Erythroblast (primary cell): ENCODE measurements at places on chromosomes 2 and 18.

- no peak for DNase-seq
Measured at GRCh38 chr2:150495993-150496627, 8.6 kb upstream of the RND3 start.

DNA sequence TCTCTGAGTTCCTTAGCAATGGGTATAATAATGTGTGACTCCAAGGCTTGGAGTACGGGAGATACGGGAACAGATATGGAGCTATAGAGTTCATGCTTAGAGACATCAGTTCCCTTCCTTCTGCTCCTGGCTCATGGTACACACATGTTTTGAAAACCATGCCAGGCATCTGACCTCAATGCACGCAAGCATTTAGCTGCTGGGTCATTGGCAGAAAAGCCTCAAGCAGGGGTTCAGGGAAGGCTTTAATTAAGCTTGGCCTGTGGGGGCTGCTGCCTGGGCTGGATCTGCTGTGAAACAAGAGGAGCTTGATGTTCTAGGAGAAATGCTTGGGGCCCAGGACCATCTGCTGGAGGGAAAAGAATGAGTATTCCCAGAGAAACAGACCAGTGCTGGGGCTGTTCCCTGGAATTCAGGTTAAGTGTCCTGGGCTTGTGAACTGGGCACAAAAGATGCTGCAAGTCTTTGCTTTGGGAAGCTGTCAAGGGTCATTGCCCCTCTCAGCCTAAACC, 3.2 kb downstream of the ALLC start:
- DNase-seq: no peak

DNA sequence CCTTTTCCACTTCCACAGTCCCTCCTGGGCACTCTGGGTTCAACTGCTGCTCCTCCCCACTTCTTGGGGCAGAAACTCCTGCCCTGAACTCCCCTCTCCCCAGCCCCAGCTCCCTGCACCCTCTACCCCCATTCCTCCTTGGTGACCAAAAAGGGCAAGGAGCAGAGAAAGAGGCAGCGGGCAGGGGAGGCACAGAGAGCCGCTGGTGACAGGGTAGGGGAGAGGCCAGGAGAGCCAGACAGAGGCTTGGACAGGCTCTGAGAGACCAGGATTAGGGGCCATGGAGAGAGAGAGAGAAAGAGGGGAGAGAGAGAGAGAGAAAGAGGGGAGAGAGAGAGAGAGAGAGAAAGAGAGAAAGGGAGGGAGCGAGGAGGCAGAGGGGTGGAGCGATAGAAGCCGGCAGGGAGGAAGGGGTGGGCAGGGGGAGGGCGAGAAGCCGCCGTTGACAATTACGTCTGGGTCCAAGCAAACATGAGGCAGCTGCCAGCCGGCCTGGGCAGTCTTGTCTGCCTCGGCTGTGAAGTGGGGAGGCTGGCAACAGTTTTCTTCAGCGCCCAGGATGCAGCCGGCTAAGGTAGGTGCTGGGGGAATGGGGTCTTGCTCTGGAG, at the start of gene KCNIP3:
Gene KCNIP3, plus strand, starts transcription at position 468 of the 608 bp plus-strand sequence. Its CDS starts 92 bp downstream, at position 560.
- no peak for DNase-seq

DNA sequence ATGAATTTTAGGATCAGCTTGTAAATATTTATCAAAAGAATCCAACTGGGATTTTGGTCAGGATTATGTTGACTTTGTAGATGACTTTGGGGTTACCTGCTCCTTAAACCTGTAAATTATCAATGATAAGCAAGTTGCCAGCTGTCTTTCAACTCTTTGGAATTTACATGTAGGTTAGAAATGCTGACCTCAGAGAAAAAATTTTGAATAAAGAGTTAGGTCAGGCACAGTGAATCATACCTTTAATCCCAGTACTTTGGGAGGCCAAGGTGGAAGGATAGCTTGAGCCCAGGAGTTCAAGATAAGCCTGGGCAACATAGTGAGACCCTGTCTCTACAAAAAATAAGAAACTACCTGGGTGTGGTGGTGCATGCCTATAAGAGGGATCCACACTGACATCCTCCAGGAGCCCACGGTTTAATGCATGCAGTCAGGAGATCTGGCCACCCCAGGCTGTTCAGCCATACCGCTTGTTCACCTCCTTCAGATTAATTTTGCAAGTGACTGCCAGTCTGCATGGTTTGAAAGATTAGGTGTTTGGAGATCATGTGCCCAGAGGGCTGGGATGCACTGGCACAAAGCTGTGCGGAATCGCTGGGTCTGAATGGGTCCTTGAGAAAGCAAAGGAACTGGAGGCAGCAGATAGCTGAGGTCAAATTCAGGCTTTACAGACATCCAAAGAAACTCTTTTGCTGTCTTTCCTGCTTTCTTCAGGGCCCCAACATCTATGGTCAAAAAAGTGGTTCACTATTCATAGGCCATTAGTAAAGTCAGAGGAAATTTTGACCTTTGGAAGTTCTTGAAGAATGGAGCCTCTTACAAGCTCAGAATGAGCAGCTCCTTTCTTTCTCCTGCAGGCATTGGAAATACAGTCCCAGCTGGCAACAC, 83.4 kb upstream of the TXNDC2 start:
- DNase-seq: peak; percentile 73

DNA sequence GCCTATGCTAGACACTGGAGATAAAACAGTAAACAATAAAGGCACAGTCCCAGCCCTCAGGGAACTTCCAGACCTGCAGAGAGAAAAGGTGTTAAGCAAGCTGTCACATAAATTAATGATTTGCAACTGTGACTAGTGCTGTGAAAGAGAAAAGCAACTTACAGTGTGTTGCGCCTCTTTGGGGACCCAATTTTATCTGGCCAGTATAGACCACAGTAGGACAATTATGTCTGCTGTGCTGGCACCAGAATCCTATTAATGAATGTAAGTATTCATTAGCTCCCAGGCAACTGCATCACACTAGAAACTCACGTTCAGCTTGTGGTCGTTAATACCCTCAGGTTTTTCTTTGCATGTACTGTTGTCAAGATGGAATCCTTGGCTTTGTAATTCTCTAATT, 55.3 kb upstream of the CHST9 start:
- DNase-seq: no peak

GRCh38 chr2:208595386-208596275, 189.0 kb downstream of the PTH2R start:
- DNase-seq: peak; percentile 28

DNA sequence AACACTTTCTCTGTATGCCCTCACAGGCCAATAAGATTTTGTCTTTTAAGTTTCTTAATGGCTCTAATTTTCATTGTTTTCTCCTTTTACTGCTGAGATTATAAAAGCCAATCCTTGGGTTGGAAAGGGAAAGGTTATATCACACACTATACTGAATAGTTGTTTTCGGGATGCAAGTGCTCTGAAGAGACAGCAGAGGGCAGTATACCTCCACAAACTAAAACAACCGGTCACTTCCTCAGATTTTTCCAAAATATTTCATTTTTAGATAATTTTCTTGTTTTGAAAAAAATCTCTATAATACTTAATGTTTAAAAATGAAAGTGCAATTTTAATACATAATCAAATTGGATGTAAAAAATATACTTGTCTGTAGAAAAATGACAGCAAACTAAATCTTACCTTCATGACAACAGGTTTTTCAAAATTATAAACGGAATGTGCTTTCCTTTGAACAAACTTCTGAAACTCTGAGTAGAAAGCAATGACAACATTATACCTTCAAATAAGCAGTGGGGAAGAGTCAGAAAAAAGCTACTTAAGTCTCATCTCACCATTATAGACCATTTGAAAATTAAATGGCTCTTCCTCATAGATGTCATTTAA, 82.7 kb downstream of the ORC4 start:
- DNase-seq: peak; percentile 34

DNA sequence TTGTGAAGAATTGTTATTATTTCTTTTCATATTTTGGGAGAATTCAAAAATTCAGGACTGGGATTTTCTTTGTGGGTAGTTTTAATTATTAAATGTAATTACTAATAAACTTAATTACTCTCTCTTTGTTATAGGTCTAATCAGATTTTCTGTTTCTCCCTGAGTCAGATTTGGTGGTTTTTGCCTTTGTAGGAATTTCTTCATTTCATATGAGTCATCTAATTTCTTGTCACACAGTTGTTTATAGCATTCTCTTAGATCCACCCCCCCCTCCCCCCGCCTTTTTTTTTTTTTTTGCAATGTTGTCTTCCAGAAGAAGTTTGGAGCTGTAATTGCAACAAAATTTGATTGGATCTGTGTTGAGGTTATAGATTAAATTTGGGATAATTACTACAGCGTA, 26.0 kb upstream of the GALR1 start:
- DNase-seq: no peak

- DNase-seq: no peak
Measured at GRCh38 chr2:238407566-238407965, 19.2 kb upstream of the ASB1 start.

GRCh38 chr2:232886632-232887031, 16.6 kb downstream of the SNORC start:
- DNase-seq: no peak

DNA sequence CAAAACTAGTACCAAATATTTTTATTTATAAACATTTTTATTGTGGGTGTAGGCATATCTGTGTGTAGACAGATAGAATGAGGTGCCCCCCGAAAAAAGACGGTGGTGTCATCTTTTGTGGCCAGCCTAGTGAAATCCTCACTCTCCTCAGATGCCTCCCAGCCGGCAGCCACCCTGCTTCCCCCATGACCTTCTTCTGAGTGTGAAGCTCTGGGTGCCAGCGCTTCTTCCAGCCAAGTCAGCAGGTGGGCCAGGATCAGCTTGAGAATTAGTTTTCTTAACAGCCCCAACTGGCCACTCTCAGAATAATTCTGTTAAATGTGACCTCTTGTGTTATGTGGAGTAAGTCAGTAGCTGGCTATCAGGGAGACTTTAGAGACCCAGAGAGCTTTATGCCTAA, 229.6 kb upstream of the FOSL2 start:
- no peak for DNase-seq

DNA sequence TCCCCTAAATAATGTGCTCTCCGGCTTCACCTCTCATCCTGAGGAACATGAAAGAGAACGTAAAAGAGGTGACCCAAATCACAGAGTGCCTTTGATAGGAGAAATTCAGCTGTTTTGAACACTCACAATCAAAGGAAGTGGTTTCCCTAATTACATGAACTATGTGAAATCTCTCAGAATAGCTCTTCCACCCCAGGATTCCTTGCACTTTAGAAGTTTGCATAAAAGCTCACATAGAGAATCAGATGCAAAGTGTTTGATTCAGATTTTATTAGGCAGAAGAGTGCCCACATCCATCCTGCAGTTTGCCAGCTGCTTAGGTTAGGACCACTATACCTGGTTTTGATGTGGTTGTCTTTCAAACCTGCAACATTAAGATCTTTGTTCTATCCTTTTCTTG, 61.0 kb downstream of the MAP3K20 start:
- DNase-seq: no peak

GRCh38 chr18:56026509-56026908, 438.5 kb upstream of the TCF4 start:
- DNase-seq: no peak

- DNase-seq: no peak
Measured at GRCh38 chr18:56721031-56721430, 69.9 kb downstream of the WDR7 start.

- DNase-seq: peak; percentile 34
Measured at GRCh38 chr2:181471226-181471625, 14.0 kb downstream of the ITGA4 start.

GRCh38 chr2:59881218-59881617, 672.2 kb downstream of the BCL11A start:
- DNase-seq: no peak

- peak; percentile 75 for DNase-seq
Measured at GRCh38 chr2:72137498-72138010, 10.1 kb downstream of the CYP26B1 start.

GRCh38 chr2:121293450-121294325, 8.7 kb upstream of the TFCP2L1 start:
- DNase-seq: no peak

- peak; percentile 49 for DNase-seq
Measured at GRCh38 chr2:9760069-9760901, 83.0 kb upstream of the TAF1B start.

GRCh38 chr2:86000131-86000937, 105.4 kb downstream of the POLR1A start:
- DNase-seq: no peak

DNA sequence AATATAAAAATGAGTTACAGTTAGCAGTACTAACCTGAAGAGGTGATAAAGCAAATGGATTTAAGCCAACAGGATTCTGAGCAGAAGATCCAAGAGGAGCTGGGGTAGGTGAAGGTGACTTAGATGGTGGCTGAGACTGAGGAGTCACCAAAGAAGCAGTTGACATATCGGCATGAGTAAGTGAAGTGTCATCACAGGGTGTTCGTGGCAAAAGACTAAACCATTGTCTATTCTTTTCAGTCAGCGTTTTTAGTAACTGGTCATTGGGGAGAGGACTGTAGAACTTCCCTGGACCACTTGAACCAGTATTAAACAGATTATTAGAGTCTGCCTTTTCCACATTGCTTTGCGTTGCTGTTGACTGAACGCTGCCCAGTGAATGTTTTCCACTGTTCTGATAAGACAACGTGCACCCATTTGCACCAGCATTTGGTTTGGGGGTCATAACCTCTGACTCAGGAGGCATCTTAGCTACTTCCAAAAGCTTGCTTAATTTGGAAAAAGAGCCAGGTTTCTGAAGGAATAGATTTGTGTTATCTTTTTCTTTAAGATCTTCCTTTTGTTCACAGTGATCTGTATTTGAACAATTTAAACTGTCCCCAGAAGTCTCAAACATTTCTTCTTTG, 63.3 kb upstream of the WDSUB1 start:
- no peak for DNase-seq

- no peak for DNase-seq
Measured at GRCh38 chr2:176490061-176490861, 221.0 kb downstream of the MTX2 start.

- DNase-seq: no peak
Measured at GRCh38 chr2:67451086-67451832, 54.1 kb downstream of the ETAA1 start.

DNA sequence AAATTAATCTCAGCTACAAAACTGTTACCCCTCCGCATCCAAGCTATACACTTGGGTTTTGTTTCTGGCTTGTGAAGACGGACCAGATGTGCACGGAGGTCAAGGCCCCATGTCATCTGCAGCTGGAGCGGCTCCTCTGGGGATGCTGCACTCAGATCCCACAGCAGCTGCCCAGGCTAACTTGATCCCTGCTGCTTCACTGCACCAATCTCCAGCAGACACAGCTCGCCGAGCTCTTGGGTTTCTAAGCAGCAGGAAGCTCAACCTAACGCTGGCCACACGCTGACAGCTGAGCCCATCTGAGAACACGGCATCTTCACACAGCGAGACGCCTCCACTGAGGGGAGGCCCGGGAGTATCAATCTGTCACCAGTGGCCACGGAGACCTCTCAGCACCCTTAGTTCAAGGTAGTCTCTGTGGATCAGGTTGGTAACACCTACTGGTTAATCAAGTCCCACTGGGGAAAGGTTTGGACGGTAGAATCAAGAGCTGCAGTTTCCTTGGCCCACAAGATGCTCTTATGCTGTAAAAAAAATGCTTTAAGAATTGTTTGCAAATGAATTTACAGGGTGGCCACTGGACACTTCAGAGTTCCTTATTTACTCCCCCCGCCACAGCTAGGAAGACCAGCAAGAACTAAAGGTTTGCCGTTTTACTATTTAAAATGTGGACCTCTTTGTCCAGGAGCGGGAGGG, 67.5 kb downstream of the EMILIN2 start:
- no peak for DNase-seq

- DNase-seq: no peak
Measured at GRCh38 chr2:220002699-220003098, 375.3 kb downstream of the SLC4A3 start.
